ENCODE measurements at places on chromosomes 3 and 15. TPM values are rescaled to one million over a fixed set of nuclear protein-coding genes. Genes with fewer than 3 reads are reported as not detected.

GRCh38 chr3:169558371-169558770 lies 105.1 kb downstream of the MECOM start:
- no peak for DNase-seq
- H3K27me3 ChIP-seq, result no peaks in the 10 kb centered on the region
- H3K36me3 ChIP-seq, result no peaks in the 10 kb centered on the region

DNA sequence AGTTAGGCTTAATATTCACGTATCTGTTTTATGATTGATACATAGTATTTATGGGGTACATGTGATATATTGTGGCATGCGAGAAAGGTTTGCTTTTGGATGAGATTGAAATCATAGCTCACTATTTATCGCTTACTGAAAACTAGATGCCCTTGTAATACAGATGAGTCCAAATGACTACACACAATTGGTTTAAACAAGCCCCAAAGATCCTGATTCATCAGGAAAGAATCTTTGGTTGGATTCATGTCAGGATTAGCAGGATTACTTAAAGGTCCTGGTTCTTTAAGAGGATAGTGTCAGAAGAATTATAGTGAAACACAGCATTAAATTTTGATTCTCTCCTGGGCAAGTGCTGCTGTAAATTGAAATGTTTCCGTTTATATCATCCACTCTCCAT lies 18.6 kb upstream of the AADAC start:
- no peaks in the 10 kb centered on the region for H3K36me3 ChIP-seq
- H3K27ac ChIP-seq, result no peak overlapping the region
- H3K4me1 ChIP-seq, result no peaks in the 10 kb centered on the region
- DNase-seq, result no peak
- no peaks in the 10 kb centered on the region for H3K27me3 ChIP-seq

- H3K36me3 ChIP-seq, result no peaks in the 10 kb centered on the region
- H3K4me1 ChIP-seq, result no peaks in the 10 kb centered on the region
- no peak overlapping the region for H3K4me3 ChIP-seq
Observed at GRCh38 chr3:170274641-170275040, 52.4 kb downstream of the PRKCI start.

DNA sequence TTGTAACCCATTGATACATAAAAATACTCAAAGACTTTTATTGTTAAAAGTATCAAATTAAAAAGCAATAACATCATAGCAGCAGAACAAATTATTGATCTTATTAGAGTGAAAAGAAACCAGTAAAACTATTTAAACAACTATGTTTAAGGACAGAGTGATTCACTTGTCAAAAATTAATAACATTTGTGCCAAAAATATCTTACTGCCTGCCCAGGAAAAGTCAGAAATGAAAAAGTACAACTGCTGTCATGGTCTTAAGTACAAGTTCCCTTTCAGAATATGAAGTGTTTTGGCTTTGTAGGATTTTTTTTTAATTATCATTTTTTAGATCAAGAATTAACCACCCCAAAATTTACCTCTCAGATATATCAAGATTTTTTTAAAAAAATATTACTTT lies 3.4 kb downstream of the IFT57 start:
- H3K4me1 ChIP-seq, result peaks cover 5% of the 10 kb centered on the region
- H3K27ac ChIP-seq, result no peak overlapping the region
- H3K4me3 ChIP-seq, result no peak overlapping the region
- DNase-seq, result no peak

DNA sequence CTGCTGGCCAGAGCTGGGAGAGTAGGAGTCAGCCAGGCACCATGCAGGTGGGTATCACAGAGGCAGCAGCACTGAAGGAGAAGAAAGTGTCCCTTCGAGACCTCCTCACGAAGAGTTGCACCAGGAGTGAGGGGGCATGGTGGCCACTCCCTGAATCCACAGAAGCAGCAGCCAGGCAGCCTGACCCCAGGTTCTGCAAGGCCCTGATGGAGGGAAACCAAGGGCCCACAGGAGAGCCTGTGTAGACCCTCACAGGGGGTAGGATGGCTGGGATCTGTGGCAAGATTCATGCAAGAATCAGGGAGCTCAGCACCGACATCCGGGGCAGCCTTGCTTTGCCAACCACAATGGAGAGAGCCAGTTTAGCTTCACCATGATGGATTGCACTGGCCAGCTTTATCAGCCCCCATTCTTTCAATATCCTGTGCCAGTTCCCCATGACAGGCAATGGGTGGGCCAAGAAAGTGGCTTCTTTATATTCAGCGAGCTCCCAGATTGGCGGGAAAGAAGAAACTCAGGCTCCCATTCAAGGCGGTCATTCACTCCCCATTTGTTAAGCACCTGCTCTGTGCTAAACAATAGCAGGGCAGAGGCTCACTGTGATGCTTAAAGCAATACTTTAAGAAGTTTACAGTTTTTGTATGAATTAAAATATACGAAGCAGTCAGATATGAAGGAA lies 33.5 kb upstream of the TBC1D21 start:
- H3K4me1 ChIP-seq, result no peaks in the 10 kb centered on the region
- DNase-seq, result no peak
- H3K27me3 ChIP-seq, result peaks cover 4% of the 10 kb centered on the region
- no peaks in the 10 kb centered on the region for H3K36me3 ChIP-seq
- H3K4me3 ChIP-seq, result no peak overlapping the region

GRCh38 chr15:35696767-35697231 lies 150.8 kb upstream of the DPH6 start:
- no peaks in the 10 kb centered on the region for H3K27me3 ChIP-seq
- no peak overlapping the region for H3K4me3 ChIP-seq
- H3K36me3 ChIP-seq, result no peaks in the 10 kb centered on the region

GRCh38 chr3:37029111-37029510 lies 35.8 kb downstream of the MLH1 start:
- H3K27ac ChIP-seq, result no peak overlapping the region
- DNase-seq, result no peak
- peaks cover 3% of the 10 kb centered on the region for H3K36me3 ChIP-seq
- no peak overlapping the region for H3K4me3 ChIP-seq
- H3K27me3 ChIP-seq, result no peaks in the 10 kb centered on the region

GRCh38 chr3:33904730-33905129 lies 106.3 kb downstream of the PDCD6IP start:
- no peak for DNase-seq
- no peaks in the 10 kb centered on the region for H3K27me3 ChIP-seq
- H3K4me3 ChIP-seq, result no peak overlapping the region
- H3K36me3 ChIP-seq, result no peaks in the 10 kb centered on the region
- H3K27ac ChIP-seq, result no peak overlapping the region

- no peaks in the 10 kb centered on the region for H3K36me3 ChIP-seq
- no peak overlapping the region for H3K4me3 ChIP-seq
- H3K4me1 ChIP-seq, result no peaks in the 10 kb centered on the region
- H3K27me3 ChIP-seq, result no peaks in the 10 kb centered on the region
- no peak overlapping the region for H3K27ac ChIP-seq
- DNase-seq, result no peak
Observed at GRCh38 chr15:73049564-73050215, 2.6 kb upstream of the NEO1 start.

- no peaks in the 10 kb centered on the region for H3K4me1 ChIP-seq
- no peak overlapping the region for H3K4me3 ChIP-seq
- H3K27ac ChIP-seq, result no peak overlapping the region
- DNase-seq, result no peak
- no peaks in the 10 kb centered on the region for H3K27me3 ChIP-seq
- H3K36me3 ChIP-seq, result no peaks in the 10 kb centered on the region
Observed at GRCh38 chr3:138902171-138902570, 44.8 kb downstream of the FOXL2 start.

ACKR2 gene
- 0.36 TPM for total RNA-seq

TMCO5A gene
- total RNA-seq, result not detected

MUC4 gene
- total RNA-seq, result 0.51 TPM

CCR9 gene
- total RNA-seq, result 2.3 TPM

STARD5 gene
- 6.1 TPM for total RNA-seq

SLC24A5 gene
- total RNA-seq, result not detected
